Chondrocyte (in vitro differentiated cells): ENCODE measurements at places on chromosomes 11 and 22. TPM values are rescaled to one million over a fixed set of nuclear protein-coding genes. Genes with fewer than 3 reads are reported as not detected.

The NOX4 gene
- total RNA-seq, result 35.3 to 102 TPM (median 39.1 TPM) in 3 replicates

GRCh38 chr22:23801886-23802377 lies 15.2 kb downstream of the SMARCB1 start:
- DNase-seq, result peak; percentile 48

- no peak for DNase-seq
These were observed 437 bp downstream of the KIAA0930 start for GRCh38 chr22:45240104-45240809.

DNA sequence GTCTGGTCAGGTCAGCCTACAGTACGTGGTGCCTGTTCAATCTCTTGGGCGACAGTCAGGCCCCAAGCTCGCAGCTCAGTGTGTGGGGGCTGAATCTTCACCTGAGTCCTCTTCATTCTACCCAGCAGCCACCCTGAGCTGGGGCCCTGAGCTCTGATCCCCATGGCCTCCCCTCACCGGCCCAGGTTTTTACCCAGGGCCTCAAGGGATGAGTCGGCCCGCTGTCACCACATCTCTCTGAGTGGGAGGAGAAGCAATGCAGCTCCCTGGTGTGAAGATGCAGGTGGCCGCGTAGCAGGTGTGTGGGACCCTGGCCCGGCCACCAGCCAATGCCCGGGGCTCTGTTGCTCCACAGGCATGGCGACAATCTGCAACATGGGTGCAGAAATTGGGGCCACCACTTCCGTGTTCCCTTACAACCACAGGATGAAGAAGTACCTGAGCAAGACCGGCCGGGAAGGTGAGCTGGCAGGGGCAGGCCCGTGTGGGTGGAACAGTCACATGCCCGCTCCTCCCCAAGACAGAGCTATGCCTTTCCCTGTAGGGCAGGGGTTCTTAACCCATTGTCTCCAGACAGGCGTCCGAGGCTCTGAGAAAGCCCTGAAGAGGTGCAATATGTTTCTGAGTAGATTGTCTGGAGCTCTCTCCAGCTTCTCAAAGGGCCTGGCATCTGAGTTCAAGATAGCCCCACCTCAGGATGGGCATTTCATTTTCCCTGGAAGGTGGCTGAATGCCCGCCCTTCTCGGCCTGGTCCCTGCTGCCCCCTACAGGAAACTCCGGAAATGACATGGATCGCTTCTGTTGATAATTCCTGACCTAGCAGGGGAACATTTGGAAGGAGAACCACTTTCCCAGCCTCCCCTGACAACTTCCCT lies 26.9 kb downstream of the POLR3H start:
- DNase-seq, result no peak
